ENCODE measurements at places on chromosomes 4 and X.

DNA sequence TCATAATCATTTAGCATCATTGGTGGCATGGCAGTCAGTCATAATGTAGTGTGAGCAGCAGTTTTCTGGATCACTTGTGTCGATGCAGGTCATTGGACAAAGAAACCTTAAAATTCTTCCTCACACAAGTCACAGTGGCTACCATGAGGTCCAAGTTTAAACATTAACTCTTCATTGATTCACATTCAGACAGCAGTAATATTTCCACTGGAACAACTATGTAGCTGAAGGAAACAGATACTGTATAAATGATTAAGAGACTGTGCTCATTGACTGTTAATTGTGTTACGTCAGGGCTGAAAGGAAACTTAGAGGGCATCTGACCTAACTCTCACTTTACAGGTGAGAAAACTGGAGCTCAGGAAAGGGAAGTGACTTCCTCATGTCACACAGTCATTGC lies 261.8 kb downstream of the KLHL13 start:
- DNase-seq, result no peak

- DNase-seq, result no peak
Measured at GRCh38 chr4:90293320-90293719, 166.1 kb downstream of the CCSER1 start.

- DNase-seq, result no peak
Measured at GRCh38 chr4:41590591-41590990, 52.6 kb downstream of the LIMCH1 start.

DNA sequence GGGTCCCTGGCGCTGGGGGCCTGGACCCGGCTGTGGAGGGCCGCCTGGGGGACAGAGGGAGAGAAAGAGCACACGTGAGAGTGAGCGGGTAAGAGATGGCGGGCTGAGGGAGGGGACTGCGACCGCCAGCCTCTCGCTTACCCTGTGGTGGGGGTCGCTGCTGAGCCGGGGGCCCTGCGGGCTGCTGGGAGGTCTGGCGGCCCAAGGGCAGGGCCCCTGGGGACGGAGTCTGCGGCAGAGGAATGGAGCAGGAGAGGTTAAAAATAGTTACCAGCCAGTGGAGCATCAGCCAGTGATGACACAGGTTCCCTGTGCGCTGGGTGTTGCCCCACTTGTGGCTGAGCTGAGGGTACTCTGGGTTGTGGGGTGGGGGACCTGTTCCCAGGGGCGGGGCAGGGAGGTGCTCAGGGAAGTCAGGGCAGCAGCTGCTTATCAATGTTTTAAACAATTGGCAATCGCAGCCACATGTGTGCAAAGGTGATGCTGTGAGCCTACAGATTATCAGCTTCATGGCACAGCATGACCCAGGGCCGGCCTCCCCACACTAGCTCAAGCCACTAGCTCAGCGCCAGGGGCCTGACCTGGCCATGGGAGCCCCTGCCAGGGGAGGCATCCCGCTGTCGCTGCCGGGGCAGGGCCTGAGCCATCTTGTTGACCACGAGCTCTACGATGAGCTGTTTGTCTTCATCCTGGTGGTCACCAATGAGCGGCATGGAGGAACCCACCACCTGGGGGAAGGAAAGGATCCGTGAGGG lies 7.5 kb upstream of the TIMP1 start:
- no peak for DNase-seq

- no peak for DNase-seq
Measured at GRCh38 chrX:67544281-67545035, 637 bp downstream of the AR start.

DNA sequence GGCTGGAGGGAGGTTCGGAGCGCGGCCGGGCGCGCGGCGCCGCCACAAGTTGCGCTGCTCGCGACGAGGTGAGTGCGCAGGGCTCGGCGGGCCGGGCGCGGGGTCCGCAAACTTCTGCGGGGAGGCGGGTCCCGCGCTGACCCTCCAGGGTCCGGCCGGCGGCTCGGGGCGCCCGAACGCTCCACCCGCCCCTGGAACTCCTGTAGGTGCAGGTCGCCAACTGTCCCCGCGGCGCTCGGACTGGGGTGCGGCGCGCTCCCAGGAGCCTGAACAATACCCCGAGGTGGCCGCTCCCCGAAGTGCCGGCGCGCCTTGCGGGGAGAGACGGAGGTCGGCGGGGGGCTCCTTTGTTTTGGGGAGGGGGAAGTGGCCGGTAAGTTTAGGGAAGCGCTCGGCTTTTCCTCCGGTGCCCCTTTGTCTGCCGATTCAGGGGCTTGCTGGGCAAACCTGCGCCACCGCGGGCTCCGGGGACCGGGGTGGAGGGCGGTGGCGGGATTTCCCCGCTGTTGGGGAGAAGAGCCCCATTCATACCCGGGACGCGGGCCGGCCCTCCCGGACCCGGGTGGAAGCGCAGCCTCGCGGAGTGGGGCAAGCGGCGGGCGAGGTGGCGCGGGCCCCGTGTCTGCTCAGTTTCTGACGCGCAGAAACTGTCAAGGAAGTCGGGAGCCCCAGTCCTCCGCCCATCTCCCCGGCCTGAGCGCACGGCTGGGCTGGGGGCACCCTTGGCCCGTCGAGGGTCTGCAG lies 694 bp downstream of the TBL1X start:
- DNase-seq, result peak; percentile 15

- no peak for DNase-seq
Measured at GRCh38 chr4:61309616-61310015, 109.5 kb downstream of the ADGRL3 start.

DNA sequence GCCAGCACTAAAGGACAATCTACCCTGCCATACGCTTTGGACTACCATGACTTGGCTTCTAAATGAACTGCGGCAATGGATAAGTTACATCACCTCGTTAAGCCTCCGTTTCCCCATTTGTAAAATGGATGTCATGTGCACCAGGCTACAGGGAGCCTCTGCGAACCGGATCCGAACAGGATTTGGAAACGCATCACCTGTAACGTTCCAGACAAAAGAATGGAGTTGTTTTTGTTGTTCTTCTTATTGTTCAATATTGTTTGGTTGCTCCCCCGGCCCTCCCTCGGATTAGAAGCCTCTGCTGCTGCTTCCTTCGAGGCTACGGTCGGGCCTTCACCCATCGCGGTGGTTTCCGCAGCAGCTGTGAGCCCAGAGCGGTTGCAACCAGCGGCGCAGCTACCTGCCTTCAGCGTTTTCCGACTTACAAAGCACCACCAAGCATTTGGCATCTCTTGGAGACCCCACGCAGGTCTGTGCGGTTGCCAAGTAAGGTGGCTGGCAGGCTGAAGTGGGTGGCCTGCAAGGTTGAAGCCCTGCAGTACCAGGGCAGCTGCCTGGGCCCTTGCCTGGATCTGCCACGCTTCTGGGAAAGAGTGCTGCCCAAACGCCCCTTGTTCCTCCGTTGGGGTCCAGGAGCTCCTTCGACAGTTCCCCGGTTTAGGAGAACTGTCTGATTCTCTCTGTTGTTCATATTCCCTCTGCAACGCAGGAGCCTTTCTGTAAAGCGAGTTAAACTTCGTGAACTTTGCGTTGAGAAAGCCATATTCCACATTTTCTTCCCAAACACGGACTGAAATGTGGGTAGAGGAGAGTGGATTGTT lies 7.1 kb downstream of the NKX3-2 start:
- DNase-seq, result no peak

DNA sequence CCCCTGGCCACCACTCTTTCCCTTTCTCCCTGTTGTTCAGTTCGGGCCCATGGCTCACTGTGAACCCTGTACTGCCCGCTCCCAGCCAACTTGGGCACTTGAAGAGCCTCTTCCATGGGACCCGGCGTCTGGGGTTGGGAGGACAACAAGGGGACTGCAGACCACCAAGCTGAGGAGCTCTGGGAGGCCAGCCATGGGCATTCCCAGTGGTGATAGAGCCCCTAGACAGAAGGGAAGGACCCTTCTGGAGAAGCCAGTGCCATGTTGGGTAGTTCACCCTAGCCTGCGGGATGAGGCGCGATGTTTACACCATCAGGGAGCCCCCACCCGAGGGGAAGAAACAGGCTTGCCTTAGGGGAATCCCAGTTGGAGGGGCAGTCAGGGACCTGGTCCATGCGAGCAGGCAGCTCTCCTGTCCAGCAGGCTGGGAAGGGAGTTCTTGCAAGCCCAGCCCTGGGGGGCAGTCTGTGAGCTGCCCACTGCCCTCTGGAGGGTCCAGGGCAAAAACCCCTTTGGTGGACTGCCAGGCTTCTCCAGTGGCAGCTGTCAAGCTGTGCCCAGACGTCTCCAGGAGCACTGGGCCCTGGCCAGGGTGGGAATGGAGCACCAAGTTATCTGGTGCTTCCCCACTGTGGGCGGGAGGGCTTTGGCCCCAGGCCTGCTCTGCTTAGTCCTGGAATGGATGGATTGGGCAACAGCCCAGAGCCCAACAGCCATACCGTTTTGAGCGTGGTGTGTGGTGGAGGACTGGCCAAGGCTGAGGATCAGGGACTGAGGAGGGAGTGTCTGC lies 23.7 kb upstream of the UBA1 start:
- DNase-seq, result no peak

GRCh38 chrX:82092307-82092706 lies 890.4 kb downstream of the SH3BGRL start:
- DNase-seq, result no peak

- no peak for DNase-seq
Measured at GRCh38 chr4:37535872-37536271, 150.3 kb downstream of the RELL1 start.

- no peak for DNase-seq
Measured at GRCh38 chr4:336099-336892, 1.3 kb upstream of the ZNF141 start.

Data from activated CD4-positive, alpha-beta T cell treated with anti-CD3 and anti-CD28 coated beads, Interleukin-2, amount 10 ng/mL, durations not matched to agents 7 days and 5 days (primary cell).